Activated CD4-positive, alpha-beta T cell treated with anti-CD3 and anti-CD28 coated beads, Interleukin-2, Interleukin-6, amounts not matched to agents 100 ng/mL and 50 ng/mL, durations not matched to agents 16 hours and 8 hours (primary cell): ENCODE measurements at places on chromosomes 16 and 17.

DNA sequence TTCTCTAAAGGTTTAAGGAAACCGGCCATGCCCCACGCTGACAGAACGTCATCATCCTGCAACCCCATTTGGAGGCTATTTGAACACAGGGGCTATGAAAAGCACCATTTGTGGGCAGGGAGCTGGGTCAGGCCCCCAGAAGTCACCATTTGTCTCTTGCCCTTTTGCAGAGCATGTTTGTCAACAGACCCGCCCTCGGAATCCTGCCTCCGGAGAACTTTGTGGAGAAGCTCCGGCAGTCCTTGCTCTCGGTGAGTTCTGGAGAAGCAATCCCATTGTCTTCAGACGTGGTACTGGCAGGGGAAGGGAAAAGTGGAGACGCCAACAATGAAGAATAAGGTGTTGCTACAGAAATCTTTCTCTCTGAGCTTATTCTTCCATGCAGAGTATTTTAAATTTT lies 33.5 kb downstream of the TMEM186 start:
- no peak for DNase-seq

DNA sequence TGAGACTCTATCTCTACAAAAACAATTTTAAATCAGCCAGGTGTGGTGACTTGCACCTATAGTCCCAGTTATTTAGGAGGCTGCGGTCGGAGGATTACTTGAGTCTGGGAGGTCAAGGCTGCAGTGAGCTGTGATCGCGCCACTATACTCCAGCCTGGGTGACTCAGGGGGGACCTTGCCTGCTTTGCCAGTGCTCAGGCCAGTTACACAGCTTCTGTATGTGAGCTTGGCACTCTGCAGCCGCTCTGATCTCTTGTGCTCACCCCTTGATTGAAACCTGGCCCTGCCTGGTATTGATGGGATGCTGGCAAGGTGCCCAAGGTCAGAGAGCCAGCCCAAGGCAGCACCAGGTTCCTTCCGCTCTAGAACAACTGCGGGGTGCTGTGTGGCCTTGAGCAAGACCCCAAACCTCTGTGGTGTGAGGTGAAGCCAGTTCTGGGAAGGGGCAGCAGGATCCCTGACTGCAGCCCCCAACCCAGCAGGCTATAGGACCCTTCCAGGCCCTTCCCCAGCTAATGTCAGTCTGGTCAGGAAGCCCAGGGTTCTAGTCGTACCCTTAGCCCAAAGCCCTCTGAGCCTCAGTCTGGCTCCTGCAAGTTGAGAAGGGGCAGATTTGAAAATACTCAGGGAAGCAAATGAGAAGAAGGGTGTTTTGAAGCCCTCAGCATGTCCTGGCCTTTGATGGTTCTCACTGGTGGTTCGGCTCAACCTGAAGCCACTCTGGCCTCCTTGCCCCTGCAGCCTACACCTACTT lies 18.9 kb downstream of the MMP15 start:
- DNase-seq: no peak

DNA sequence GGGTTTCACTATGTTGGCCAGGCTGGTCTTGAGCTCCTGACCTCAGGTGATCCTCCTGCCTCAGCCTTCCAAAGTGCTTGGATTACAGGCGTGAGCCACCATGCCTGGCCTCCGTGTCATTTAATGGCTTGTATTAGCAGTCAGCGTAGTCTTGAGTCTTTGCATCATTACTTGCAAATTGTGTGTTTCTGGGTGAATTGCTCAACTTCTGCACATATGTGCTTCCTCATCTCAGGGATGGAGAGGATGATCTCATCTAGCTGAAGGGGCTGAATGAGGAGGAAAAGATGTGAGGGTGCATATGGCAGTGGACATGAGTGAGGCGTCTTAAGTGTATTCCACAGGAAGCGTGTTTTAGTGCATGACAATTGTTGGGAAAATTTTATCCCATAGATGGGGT lies 155.8 kb downstream of the SNX29 start:
- DNase-seq: no peak

- no peak for DNase-seq
Observed at GRCh38 chr17:12790249-12791106, 1.2 kb downstream of the ARHGAP44 start.

DNA sequence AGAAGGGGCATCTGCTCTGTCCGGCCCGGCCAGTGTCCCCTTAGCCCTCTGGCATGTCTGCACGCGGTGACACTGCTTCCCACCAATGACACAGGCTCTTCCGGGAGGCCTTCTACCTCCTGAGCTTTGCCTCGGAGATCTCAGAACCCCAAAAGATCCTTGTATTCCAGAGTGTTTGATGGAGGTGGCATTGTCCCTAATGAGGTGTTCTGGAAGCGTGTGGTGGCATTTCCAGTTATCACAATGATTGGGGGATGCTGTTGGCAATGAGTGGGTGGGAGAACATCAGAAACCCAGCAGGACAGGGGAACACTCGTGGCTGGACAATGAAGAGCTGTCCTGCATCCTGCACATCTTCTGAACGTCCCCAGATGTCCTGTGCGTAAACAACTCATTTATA lies 198.0 kb downstream of the XYLT1 start:
- no peak for DNase-seq

GRCh38 chr16:30780549-30780948 lies 6.5 kb downstream of the ZNF629 start:
- DNase-seq: no peak

DNA sequence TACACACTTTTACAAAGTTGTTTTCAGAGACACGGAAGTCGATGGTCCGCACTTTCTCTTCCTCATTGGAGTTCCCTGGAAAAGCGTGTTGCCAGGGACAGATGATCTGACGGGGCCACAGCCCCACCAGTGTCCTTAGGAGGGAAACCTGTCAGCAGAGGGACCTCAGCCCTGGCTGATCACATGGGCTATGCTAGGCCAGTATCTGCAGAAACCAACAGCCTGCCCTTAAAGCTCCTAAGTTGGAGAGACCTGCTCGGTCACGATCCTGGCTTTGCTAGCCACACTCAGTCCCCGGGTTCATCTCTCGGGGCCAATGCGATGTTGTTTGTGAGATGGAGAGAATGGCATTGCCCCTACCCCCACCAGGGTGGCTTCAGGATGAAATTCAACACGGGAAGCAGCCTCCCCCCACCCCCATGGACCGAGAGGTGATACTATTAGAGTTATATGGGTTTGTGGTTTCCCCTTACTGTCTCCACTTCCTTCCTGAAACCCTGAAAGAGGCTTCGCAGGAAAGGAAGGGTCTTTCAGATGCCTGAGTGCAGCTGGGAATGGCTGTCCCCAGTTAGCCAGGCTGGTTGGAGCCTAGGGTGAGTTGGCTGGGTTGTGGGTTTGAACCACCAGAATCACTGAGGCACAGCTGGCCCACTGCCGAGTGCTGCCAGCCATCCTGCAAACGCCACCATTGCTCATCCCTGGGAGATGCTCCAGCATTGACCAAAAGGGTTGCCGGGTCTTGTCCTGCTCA lies 16.6 kb downstream of the RMI2 start:
- peak; percentile 61 for DNase-seq

DNA sequence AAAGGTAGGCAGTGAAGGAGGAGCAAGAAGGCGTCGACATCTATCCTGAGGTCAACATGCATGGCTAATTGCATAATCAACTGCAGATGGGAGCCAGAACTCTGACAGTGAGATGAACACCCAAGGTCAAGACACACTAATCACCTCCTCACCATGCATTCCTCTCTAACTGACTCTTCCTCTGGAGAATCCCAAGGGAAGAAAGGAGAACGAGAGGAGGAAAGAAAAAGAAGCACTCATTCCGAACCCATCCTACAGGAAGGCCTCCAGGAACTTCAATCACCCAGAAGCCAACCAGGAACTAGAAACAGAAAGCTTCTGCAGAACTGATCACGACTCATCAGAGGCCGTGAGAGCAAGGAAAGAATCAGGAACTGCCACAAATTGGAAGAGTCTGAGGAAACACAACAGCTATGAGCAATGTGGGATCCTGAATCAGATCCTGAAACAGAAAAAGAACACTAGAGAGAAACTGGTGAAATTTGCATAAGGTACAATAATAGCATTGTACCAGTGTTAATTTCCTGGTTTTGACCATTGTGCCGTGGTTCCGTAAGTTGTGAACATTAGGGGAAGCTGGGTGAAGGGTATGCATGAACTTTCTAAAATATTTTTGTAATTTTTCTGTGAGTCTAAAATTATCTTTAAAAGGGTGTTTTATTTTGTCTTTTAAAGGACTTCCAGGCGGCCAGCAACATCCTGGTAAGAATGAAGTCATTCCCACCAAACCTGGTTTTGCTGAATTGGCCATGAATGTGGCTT lies 10.0 kb upstream of the BEAN1 start:
- DNase-seq: no peak

GRCh38 chr16:57489229-57489628 lies 2.9 kb upstream of the DOK4 start:
- no peak for DNase-seq

DNA sequence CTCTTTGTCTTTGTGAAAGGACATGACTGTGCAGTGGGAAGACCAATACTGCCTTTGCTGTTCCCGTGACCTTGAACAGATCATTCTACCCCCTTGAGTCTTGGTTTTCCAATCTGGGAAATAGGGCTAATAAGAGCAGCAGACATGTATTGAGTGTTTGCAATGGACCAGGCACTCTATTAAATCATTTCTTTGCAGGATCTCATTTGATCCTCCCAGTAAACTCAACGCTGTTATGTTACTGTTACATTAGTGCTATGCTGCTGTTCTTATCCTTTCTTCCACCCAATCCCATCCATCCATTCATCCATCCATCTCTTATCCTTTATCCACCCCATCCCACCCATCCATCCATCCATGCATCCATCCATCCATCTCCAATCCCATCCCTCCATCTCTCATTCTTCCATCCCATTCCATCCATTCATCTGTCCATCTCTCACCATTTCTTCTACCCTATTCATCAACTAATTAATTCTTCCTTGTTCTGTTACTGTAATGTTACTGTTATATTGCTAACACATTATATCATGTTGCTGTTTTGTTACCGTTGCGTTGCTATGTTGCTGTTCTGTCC lies 65.1 kb downstream of the ABCC6 start:
- DNase-seq: no peak

- no peak for DNase-seq
Observed at GRCh38 chr17:2723505-2723996, 12.0 kb upstream of the CLUH start.

DNA sequence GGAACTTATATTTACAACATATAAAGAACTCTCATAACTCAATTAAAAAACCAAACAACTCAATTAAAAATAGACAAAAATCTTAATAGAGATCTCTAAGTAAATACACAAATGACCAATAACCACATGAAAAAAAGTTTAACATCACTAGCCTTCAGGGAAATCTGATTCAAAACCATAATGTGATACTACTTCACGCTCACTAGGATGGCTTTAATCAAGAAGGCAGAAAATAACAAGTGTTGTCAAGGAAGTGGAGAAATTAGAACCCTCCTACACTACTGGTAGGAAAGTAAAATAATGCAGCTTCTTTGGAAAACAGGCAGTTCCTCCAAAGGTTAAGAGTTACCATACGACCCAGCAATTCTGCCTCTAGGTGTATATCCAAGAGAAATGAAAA lies 8.4 kb downstream of the PHF12 start:
- DNase-seq: no peak

DNA sequence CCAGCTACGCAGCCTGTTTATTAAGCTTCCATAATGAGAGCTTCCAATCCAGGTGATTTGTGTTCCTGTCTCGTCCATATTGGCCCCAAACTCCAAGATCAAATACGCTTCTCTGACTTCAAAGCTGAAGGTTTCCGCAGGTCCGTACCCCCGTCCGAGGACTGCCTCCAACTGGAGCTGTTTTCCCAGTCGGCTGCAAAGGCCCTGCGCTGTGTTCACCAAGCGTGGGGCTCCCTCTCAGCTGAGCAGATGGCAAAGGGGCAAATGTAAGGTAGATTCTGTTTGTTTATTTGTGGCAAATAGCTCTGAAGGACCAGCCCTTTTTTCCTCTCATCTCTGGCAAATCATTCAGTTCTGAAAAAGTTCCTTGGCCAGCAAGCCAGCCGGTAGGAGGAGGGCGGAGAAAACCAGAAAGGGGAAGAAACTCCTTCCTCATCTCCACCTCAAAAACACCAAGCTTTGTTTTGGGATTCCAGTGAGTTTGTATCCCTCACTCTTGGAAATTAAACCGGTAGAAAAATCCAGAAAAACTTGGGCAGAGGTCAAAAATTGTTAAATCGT lies 35.2 kb downstream of the NXN start:
- no peak for DNase-seq

DNA sequence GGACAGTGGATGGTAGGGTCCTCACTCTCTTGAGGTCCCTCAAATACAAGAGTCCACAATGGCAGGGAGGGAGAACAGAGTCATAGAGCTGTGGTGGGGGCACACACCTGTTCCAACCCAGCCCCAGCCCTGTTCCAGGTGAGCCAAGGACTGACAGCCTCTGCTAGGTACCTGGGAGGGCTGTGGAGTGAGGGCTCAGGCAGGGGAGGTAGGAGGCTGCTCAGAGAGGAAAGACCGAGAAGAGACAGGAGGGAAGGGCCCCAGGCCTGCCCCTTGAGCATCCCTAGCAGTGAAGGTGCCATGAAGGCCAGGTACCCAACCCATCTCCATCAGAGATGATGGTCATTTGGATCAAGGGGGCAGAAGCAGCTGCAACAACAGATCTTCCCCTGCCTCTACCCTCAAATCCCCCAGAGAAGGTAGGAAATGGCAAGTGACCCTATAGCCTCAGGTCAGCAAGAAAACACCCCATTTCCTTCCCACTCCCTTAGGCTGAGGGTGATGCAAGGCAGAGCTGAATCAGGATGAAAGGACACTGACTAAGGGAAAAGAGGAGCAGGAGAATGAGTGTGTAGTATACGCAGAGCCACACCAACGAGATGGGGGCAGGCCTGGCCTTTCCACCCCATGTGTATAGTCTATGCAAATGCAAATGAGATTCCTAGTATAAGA lies 28.6 kb downstream of the CD300LG start:
- DNase-seq: no peak

DNA sequence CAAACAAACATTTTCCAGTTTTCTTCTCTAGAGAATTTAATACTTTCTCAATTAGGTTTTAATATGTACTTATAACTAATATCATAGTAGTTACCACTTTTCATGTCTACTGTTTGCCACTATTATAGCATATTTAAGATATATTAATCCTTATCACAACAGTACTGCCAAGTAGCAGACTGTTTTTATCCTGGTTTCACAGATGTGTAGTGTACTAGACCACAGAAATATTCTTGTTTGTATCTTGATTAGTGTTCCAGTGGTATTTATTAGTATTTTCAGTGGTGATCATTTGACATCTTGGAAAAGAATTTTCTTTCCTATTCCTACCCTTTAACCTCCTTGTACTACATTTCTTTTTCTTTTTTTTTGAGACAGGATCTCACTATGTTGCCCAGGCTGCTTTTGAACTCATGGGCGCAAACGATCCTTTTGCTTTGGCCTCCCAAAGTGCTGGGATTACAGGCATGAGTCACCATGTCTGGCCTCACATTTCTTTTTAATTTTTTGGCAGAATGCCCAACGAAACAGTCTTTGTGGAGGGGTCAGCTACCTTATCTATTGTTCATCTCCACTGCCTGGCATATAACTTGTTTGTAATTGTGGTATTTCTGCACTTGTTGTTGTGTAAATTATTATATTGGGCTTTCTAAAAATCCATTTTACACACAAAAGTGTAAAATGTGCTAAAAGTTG lies 27.2 kb downstream of the MAP2K4 start:
- DNase-seq: no peak
